ENCODE measurements at places on chromosomes 12 and 14.

DNA sequence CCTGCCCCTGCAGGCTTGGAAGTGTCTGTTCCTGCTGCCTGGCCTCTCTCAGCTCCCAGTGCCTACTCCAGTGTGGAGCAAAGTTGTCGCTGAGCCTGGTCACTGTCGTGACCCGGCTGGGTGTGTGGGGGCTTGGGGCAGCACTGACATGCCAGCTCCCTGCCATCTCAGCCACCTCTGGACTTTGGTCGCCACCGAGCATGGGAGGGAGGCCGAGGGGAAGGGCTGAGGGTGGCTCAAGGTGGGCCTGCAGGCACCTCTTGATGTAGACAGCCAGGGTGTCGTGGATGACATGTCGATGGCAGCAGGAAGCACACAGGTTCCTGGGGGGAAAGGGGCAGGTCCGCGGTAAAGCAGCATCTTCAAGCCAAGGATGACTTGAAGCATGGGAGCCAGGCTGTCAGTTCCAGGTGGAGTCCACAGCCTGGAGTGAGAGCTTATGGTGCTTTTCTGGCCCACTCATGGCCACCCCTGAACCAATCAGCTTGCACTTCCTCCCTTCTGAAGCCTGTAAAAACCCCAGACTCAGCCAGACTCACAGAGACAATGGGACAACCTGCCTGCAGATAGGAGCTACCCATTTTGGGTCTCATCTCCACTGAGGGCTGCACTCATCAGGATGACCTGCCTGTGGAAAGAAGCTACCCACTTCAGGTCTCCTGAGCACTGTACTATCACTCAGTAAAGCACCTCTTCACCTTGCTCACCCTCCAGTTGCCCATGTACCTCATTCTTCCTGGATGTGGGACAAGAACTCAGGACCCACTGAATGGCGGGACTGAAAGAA, 210.1 kb downstream of the MON2 start:
- DNase-seq, result no peak

DNA sequence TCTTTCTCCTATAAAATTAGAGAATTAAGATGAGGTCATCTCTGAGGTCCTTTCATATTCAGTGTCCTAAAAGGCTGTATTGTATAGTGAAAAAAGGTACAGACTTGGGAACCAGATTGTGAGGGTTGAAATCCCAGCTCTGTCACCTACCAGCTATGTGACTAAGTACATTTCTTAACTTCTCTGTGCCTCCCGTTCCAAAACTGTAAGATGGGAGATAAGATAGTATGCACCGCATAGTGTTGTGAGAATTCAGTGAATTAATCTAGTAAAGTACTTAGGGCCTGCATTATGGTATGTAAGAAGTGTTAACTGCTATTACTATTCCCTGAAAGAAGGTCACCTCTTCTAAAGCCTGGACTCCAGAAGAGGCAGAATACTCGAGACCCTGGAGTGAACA, 60.6 kb downstream of the GNG2 start:
- DNase-seq, result no peak

- DNase-seq, result no peak
Observed at GRCh38 chr12:66925083-66925482, 246.2 kb upstream of the GRIP1 start.

DNA sequence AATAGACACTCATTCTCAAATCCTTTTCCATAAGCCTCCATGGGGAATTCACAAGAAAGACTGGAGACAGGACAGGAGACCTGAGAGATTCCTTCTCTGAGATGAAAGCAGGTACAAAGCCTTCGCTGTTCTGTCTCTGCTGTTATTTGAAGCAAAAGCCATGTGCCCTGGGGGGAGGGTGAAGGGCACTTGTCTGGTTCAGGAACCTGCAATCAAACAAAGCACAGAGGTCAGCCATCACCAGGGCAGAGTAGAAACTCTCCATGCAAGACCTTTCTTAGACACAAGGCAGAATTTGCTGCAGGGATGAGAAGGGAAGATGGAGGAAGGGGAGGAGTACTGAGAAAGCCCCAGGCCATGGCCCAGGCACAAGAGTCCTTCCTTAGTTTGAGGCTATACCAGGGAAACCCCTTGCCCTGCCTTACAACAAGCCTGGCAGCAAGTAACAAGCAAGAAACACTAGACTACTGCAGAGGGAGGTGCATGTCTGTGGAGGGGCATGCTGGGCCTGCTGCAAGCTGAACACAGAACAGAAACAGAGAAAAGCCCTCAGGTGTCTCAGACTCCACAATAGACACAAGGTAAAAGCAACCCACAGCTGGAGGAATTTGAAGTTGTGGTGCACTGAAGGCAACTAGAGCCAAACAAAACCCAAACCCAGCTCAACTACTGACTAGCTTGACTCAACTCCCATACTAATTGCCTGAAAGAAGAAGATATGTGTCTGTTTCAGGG, 7.8 kb upstream of the ART4 start:
- DNase-seq, result no peak

DNA sequence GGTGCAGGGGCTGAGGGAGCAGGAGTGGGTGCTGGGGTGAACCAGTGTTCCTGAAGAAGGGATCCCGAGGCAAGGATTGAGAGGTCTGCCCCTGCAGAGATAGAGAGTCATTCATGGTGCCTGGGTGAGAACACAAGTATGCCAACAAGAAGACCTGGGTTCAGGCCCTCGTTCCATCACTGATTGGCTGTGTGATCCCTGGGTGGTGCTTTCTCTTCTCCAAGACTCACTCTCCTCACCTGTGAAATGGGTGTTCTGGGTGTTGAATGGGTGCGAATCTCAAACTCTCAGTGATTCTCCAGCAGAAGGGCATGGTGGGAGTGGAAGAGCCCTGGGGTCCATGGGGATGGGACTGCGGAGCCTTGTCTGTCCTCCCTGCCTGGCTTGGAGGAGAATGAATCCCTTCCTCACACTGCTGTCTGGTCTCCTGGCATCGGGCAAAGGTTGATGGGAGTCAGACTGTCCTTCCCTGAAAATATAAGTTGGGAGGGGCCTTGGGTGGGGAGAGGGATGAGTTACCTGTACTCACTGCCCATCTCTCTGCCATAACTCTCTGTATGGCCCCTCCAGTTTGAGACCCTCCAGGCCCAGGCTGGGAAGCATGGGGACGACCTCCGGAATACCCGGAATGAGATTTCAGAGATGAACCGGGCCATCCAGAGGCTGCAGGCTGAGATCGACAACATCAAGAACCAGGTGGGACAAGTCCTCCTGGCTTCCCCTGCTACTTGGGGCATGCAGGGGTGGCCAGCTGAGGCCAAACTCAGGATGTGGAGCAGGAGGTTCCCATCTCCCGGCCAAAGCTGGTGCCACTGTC, 9.6 kb downstream of the KRT7 start:
- no peak for DNase-seq

GRCh38 chr12:53995378-53996239, 4.4 kb upstream of the HOXC9 start:
- DNase-seq, result no peak

DNA sequence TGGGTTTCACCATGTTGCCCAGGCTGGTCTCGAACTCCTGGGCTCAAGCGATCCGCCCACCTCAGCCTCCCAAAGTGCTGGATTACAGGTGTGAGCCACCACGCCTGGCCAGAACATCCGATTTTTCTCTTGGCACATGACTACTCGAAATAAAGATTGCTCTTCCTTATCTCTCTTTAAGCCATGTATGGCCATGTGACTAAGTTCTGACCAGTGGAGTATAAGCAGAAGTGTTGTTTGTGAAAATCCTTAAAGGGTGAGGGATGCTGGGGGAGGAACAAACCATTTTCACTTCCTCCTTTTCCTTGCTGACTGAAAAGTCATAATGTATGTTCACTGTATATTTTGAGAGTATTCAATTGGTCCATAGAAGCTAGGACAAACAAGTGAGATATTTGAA, 50.7 kb upstream of the ATF7IP start:
- no peak for DNase-seq

GRCh38 chr12:120466560-120467315, 2.8 kb downstream of the SRSF9 start:
- no peak for DNase-seq

DNA sequence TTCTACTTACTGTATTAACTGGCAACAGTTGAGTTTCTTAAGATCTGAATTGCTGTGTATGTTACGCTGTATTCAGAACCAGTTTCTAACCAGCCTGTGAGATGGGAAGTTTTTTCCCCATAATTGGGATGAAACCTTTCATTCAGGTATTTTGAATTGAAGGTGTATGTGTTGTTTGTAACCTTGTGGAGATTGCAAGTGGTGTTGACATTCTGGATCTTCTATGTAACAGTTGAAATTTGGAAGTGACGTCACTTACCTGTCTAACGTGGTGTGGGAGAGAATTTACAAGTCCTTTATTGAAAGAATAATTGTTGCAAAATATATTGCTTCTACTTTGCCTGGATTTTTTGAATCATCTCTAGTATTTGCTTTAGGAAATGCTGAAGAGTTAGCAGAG, 5.5 kb downstream of the RAN start:
- DNase-seq, result no peak

DNA sequence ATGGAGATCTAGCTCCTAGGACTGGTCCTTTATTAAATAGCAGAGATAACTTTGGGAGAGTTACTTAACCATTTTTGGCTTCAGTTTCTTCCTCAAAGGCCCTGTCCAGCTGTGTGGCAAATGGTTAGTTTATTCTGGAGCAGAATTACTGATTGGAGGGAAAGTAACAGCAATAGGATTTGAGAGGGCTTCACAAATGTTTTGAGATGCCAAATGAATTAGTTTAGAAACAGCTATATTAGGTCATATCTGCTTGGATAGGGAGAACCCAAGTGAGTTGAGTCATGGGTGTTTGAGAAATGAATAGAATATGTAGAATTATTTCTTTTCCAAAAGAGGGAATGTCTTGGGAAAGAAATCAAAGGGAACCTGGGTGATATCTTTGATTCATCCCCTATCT, 17.5 kb downstream of the RASSF3 start:
- DNase-seq, result no peak

DNA sequence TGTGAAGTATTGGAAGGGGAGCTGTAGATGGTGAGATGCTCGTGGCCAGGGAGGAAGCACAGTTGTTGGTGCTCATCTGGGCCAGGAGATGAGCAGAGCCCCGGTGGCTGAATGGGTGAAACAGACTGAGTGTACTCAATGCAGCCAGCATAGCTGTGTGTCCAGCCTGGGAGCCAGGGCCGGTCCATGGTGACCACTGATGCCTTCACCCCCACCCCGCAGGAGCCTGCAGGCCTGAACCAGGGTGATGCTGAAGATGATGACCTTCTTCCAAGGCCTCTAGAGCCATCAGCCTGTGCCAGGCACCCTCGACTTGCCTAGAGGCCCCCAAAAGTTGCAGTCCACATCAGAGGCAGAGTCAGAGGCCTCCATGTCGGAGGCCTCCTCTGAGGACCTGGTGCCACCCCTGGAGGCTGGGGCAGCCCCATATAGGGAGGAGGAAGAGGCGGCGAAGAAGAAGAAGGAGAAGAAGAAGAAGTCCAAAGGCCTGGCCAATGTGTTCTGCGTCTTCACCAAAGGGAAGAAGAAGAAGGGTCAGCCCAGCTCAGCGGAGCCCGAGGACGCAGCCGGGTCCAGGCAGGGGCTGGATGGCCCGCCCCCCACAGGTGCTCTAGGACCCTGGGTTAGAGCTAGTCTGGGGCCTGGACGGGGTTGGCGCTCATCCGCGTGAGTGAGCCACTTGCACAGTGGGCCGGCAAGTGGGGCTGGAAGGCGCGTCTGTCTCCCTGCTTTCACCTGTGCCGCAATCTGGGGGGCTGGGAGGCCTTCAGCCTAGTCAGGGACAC, 3.0 kb downstream of the TNFAIP2 start:
- DNase-seq, result no peak

- DNase-seq, result no peak
Observed at GRCh38 chr12:78929075-78929418, 64.5 kb downstream of the SYT1 start.

DNA sequence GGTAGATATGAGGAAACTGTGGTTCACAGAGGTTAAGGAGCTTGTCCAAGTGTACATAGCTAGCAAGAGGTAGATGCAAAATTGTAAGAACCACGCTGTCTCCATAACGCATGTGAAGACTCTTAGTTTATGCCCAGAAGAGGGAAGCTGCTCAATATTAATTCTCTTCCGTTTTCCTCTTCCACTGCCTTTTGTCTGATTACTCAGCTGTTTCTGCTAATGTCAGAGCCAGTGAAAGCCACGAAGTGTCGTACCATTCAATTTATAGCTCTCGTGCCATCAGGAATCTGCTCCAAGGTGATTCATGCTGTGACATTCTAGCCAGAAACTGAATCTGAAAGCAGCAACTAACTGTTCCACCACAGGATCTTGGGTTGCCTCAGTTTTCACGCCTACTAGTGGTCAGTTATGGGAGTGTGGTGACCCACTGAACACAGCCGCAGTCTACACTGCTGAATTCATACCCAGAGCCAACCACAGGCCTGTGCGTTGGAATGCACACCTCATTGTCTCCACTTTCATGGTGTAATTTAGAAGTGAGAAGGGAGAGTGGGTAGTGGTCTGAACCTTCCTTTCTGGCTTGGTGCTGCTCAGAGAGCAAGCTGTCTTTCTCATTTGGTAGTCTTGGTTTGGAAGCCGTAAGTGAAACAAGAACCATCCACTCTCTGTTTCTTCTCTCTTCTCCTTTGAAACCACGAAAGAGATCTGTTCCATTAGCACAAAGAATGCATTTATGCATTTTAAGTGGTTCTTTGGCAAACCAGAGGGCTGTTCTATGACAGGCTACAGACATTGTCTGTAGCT, 74.2 kb upstream of the NAP1L1 start:
- DNase-seq, result no peak

DNA sequence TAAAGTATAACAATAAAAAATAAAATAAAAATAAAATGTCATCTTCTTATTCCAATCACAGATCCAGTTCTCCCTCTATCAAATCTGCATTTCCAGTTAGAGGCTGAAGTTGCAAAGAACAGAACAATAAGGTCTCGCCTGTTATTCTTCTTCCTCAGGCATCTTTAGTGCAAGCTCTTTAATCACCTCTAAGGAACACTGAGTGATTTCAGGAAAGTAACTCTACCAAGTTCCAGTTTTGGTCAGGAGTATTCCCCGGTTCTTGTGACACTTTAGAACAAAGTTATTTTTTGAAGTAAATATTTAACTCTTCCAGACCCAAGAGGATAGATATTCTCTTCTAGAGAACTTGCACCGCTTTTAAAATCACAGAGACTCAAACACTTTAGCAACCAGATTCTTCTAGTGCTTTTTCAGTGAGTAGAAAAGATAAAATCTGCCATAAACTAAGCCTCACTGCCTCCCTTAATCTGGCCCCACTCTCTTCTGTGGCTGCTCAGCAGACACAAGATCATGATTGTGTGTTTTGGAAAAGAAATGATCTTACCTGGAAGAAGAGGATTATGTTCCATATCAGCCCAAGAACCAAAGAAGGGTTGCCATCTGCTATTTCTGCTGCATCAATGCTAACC, 57.9 kb upstream of the DICER1 start:
- no peak for DNase-seq

DNA sequence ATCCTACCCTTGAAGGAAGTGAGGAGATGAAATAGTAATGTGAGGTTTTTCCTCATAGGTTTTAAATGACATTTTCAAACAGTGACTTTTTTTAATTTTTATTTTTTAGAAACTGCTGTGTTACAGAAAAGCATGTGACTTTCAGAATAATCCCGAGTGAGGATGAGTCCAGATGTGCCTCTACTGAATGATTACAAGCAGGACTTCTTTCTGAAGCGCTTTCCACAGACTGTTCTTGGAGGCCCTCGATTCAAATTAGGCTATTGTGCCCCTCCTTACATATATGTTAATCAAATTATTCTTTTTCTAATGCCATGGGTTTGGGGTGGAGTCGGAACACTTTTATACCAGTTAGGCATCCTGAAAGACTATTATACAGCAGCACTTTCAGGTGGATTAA, 15.8 kb downstream of the PCNX4 start:
- no peak for DNase-seq

- no peak for DNase-seq
Observed at GRCh38 chr14:33679025-33679424, 271.8 kb downstream of the EGLN3 start.
